ENCODE measurements at places on chromosomes 7 and 10.

- DNase-seq: no peak
Measured at GRCh38 chr10:69458430-69459100, 7.3 kb downstream of the TSPAN15 start.

DNA sequence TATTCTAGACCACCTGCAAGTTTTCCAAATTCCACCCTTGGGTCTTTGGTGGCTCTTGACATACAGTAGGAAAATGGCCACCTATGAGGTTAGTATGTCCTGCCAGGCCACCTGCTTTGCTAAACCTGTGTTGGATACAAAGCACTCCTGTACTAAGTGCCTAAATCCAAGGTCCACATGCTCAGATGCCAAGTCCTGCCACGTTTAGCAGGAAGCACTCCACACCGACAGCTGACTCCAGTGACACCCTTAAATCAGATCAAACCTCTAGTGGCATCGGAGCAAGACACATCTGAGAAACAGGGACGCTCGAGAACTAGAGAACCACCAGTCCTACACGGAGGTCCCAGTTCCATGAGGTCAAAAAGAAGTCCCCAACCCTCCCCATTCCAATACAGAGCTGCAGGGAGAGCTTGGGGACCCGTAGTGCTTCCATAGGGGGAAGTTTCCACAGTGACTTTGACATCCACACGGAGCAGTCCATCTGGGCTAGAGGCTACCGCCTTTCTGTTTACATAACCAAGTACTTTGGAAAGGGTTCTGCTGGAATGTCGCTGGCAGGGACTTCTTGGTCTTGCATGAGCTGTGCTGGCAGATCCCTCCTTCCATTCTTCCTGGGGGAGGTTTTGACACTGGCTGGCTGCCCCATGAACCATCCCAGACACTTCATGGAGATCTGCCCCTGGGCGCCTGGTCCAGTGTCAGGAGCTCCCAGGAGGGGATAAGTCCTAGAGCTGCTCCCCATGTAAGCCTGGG is 290.6 kb downstream of the PRPF18 start:
- no peak for DNase-seq

GRCh38 chr7:80150611-80151273 is 16.1 kb downstream of the GNAI1 start:
- no peak for DNase-seq

DNA sequence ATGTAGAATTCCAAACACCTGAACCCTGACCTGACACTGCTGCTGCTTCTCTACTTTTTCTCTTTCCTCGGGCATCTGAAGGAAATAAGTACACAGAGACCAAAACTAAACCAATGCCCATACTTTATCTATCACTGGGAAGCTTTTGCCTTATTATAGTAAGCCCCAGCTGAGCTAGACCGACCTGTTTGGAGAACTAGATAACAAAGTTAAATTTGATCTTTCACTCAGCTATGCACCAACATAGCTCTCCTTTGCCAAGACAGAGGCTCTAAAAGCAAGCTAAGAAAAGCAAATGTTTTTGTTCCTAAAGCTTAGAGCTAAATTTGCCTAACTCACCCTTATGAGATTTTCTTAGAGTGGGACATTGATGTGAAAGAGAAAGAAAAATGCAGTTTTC is 39.1 kb downstream of the NHLRC2 start:
- no peak for DNase-seq

- DNase-seq: no peak
Measured at GRCh38 chr7:78280276-78280675, 481.7 kb downstream of the PHTF2 start.
